ENCODE measurements at places on chromosomes 2 and 18.

GRCh38 chr2:43426305-43427031, 169.4 kb downstream of the THADA start:
- DNase-seq: peak; percentile 66

- DNase-seq: no peak
Measured at GRCh38 chr2:43060390-43061016, 165.9 kb downstream of the ZFP36L2 start.

DNA sequence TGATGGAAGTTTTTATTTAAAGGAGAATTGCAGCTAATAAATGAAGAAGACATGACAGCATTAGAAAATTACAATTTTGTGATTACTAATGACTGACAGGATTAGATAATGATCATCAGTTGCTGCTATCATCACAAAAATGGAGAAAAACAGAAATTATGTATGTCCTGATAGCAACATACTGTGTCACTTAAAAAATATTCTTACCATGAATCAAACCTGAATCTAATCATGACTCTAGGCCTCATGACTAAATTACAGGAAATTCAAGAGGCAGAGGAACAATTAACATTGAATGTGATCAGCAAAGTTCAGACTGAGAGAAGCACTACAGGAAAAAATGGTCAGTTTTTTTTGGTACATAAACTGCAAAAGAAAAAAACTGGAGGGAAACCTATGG, 147.8 kb downstream of the PMAIP1 start:
- DNase-seq: no peak

GRCh38 chr18:22828171-22828570, 105.0 kb upstream of the RBBP8 start:
- no peak for DNase-seq

DNA sequence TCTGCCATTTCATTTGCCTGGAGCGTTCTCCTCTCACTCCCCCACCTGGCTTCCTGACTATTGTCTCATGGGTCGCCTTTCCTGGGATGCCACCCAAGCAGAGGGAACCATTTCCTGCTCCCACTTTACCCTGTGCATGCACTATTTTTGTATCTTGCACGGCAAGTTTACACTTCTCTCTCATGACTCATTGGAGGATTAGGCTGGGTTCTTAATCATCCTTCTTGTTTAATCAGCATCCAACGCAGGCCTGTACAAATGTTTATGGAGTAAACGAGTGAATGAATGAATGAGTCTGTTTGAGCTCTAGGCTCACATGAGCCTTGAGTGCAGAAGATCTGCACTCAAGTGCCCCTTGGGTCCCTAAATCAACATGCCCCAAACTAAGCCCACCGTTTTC, 3.8 kb upstream of the ARHGAP25 start:
- DNase-seq: no peak

DNA sequence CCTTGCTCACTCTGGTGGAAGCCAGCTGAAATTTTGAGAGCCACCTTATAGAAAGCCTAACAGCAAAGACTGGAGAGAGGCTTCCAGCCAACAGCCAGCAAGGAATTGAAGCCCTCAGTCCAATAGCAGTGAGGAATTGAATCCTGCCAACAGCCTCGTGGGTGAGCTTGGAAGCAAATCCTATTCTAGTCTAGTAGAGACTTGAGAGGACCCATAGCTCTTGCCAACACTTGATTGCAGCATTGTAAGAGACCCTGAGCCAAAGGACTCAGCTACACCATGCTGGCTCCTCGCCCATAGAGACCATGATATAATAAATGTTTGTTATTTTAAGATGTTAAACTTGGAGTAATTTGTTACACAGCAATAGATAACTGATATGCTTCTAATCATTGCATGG, 403.0 kb upstream of the TNP1 start:
- DNase-seq: no peak

- DNase-seq: no peak
Measured at GRCh38 chr2:233882353-233882752, 14.2 kb upstream of the MSL3B start.

DNA sequence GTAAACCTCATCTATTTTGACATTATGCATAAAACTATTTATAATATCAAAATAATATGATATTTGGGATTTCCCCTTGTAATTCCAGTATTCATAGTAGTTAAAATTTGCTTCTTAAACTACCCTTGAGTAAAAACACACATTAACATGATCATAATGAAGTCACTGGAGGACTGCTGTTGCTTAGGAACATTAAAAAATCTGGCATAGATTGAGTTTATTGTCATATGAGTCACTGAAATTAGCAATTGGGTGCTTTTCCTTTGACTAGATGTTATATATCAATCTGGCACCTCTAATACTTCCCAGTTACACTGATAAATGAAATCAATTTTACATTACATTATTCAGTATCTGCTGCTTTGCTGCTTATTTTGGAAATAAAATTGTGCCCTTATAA, 57.0 kb upstream of the ZC3H15 start:
- no peak for DNase-seq

DNA sequence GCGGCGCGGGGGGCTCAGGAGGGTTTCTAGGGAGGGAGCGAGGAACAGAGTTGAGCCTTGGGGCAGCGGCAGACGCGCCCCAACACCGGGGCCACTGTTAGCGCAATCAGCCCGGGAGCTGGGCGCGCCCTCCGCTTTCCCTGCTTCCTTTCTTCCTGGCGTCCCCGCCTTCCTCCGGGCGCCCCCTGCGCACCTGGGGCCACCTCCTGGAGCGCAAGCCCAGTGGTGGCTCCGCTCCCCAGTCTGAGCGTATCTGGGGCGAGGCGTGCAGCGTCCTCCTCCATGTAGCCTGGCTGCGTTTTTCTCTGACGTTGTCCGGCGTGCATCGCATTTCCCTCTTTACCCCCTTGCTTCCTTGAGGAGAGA, 5.2 kb downstream of the PROC start:
- no peak for DNase-seq

- no peak for DNase-seq
Measured at GRCh38 chr2:8611246-8611645, 70.6 kb upstream of the ID2 start.

DNA sequence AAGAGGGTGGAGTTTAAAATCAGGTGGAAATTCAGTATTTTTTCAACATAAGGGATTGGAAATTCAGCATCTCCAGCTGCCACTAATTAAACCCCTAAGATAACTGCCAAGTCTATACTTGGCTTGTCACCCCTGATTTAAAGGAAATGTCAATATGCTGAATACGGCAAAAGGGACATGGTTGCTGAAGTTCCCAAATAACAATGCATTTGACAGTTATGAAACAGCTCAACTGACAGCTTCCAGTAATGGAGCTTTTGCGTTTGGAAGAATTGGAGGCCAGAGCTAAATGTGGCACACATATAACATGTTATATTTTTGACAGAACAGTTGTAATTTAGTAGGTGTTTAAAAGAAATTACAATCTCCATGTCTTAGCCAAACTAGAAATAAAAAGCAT, 1867.9 kb upstream of the LRRTM1 start:
- no peak for DNase-seq

GRCh38 chr2:205680903-205681302, 1.4 kb upstream of the NRP2 start:
- no peak for DNase-seq

GRCh38 chr2:48549972-48550371, 20.0 kb downstream of the STON1 start:
- DNase-seq: no peak

DNA sequence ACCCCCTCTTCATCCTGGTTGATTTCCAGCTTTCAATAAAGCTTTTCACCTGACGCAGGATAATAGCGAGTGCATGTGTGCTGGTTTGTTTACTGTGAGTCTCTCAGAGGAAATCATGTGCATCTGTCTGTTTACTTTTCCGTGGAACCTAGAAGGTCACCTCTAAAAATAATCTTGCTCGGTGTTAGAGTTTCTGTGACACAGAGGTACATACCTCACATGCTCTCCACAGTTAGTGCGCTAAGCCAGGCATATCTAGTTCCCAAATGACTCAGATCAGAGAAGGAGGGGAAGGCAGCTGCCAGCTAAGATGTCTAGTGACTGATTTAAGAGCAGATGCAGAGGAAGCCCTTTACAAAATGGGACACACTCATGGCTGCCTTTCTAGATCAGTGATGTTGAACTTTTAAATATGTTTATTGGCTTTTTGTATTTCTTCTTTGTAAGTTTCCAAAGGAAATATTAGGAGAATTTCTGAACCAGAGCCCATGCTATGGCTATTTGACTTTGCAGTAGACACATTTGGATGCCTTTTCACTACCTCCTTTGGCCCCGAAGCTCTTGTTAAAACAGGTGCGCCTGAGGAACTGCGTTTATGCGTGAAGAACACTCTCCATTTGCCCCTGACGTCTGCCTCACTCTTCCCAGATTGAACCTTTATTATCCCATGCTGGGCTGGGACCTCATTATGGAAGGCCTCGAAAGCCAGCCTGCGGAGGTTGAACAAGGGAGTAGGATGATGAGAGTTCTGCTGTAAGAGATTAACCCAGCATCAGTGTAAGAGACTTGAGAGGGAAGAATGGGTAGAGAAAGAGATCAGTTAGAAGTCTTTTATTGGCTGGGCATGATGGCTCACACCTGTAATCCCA, 145.6 kb downstream of the FAM161A start:
- no peak for DNase-seq

DNA sequence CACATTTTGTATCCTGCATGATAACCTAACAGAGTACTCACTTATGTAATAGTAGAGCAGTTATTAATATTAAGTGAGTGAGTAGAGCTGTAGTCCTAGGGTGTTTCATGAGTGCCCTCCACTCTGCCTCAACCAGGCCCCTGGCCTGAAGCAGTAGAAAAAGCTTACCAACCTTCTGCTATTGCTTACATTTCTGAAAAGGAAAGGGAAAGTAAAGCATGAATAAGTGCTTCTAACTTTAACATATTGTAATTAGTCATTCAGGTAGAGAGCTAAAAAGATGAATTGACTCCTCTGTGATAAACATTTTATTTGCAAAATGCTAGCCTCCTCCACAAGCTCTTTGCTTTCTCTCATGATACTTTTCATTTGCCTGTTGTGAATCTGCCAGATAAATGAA, 94.7 kb upstream of the RPE start:
- no peak for DNase-seq

- no peak for DNase-seq
Measured at GRCh38 chr2:166158546-166158945, 30.7 kb upstream of the SCN1A start.

DNA sequence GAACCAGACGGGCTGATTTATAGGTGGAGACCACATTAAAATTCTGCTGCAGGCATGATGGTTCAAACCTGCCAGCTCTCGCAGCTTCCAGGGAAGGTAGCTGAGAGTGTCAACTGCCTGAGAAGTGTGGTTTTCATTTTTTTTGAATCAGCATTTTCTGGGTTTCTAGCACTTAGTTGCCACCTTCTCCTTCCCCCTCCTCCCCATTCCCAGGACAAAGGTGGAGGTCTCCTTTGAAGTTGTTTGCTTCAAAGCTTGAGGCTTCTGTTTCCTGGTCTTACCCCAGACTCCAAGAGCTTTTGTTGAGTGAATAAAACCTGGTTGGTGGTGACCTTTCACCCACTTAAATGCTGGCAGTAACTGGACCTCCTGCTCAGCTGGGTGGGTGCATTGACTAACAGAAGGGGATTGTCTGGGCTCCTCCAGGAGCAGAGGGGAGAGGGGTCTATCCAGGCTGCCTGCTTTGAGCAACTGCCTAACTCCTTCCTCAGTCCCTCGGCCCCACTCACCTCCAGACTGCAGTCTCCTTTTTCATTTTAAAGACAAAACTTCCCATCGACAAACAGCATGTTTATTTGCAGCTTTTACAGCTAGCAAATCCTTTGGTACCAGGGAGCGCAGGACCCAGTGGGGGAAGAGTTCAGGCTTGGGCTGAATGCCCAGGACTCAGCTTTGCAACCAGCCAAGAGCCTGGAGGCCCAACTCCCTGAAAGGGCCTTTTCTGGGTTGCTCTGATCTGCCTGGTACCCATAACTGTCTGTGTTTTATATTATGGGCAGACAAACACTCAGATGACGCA, 3.5 kb downstream of the RHOB start:
- no peak for DNase-seq

DNA sequence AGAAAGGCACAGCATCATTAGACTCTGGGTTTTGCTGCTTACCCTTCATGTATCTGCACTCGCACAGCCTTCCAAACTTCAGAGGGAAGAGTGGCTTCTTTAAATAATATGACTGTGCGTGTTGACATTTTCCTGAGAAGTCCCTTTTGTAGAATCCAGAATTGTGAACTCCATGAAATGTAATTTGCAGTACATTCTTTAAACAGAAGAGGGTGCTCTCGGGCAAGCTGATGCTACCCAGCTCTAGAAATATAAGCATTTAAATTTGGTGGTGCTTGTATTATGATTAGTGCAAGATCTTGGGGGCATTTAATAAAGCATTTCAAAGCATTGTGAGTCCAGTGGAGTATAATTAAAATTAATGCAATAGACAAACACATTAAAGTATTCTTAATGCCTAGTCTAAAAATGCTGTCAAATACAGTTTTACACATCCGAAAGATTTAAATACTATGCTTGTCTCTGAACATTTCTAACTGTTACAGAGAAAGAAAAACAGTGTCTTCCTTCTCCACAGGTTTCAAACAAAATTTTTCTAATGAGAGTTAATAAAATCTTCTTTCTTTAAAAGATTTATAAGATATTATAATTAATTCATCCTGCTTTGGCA, 17.3 kb upstream of the GTF2A1L start:
- no peak for DNase-seq

GRCh38 chr2:120923426-120923825, 187.8 kb downstream of the GLI2 start:
- no peak for DNase-seq

DNA sequence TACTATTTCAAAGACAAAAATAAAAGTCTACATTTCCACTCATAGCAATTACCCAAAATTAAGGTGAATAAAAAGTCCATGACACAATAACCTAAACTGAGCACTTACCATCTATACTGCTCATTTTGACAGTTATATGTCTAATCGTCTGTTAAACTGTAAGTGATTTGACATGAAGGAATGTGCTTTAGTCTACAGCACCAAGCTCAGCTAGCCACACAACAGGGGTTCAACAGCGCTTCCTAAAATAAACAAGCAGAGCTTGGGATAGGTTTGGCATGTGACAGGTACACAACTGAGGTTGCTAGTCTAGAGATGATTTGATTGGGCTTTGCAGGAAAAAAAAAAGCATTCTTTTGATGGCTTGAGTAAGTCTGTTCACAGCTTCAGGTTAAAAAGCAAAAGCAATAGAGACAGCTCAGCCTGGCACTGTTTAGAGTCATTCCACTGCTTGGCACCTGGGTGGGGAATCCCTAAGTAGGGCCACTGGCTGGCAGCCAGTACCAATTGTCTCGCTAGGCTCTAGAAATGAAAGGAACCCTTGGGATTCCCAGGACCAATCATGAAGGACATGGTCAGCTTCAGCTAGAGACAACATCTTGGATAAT, 78.6 kb downstream of the BARD1 start:
- no peak for DNase-seq
